ENCODE measurements at places on chromosomes 5 and 9.

GRCh38 chr9:1047591-1048230 lies 2.4 kb upstream of the DMRT2 start:
- ATAC-seq, result peak; percentile 24

GRCh38 chr9:38342532-38342931 lies 50.0 kb upstream of the ALDH1B1 start:
- ATAC-seq, result no peak

DNA sequence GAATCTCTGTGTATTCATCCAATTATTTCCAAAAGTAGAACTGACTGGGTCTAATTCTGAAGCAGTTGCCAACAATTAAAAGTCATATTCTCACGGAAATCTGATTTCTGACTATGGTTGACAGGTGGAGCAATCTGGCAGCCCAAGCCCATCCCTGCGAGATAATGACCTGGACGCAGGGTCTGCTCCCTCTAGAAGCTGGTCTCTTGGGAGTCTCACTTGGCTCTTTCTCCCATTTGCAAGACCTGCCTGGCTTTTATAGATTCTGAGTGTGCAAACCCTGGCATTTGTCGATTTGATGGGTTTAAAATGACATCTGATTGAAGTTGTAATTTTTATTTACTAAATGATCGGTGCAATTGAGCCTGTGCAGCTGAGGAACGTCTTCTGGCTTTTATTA lies 49.4 kb upstream of the NEURL1B start:
- ATAC-seq, result no peak

DNA sequence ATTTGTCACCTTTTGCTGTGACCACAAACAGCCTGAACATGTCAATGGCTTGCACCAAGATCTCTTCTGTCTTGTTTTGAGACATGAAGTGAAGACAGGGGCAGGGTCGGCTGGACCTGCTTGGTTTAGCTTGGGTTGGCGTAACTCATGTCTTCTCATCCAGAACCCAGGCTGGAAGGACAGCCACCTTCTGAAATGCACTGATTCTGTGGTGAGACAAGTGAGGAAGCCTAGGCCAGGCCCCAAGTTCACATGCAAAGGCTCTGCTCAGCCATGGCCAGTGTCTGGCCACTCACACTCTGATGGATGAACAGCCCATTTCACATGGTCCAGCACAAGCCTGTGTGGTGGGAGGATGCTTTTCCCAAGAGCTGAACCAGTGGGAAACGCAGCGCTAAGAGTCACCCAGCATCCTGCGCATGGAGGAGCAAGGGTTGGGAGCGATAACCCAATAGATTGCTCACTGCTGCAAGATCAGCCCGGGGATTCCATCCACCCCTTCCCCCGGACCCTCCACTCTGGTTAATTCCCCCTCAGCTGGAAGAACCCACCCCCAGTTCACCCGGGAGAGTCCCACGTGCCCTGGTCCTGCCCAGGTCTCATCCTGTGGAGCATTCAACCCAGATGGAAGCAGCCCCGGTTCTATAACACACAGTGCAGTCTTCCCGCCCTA lies 16.2 kb upstream of the MED10 start:
- no peak for ATAC-seq

DNA sequence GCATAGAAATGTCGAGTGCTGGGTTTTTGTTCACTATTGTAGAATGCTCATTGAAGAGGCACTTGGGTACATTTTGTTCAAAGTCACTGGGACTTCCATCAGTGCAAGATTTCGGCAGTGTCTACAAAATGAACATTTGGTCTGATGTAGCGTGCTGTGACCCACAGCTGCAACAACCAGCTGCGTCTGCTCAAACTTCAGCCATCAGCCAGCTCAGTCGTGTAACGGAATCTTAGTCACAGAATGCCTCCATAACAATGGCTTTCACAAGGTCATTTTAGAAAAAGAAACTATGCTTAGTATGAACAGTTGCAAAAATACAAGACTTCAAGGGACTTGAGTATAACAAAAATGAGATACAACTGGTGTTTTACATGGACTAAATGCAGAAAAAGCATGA lies 828.1 kb upstream of the GRAMD2B start:
- no peak for ATAC-seq

GRCh38 chr9:28961623-28962022 lies 1388.3 kb upstream of the C9orf72 start:
- ATAC-seq, result no peak

GRCh38 chr9:79215821-79216220 lies 355.9 kb upstream of the TLE4 start:
- ATAC-seq, result no peak

DNA sequence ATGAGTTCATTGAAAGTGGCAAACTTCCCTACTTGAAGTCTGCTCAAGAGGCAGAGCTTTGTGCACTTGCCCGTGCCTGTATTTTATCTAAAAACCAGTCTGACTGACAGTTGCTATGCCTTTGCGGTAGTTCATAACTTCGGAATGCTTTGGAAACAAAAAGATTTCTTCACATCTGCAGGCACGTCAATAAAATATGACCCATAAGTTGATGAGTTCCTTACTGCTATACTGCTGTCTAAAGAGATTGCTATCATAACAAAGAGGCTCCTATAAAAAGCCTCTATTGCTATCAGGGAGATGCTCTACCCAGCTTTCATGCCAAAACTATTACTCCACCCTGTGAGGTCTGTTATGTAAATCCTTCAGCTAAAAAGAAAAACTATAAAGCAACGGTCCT lies 25.4 kb upstream of the RNF20 start:
- ATAC-seq, result no peak

DNA sequence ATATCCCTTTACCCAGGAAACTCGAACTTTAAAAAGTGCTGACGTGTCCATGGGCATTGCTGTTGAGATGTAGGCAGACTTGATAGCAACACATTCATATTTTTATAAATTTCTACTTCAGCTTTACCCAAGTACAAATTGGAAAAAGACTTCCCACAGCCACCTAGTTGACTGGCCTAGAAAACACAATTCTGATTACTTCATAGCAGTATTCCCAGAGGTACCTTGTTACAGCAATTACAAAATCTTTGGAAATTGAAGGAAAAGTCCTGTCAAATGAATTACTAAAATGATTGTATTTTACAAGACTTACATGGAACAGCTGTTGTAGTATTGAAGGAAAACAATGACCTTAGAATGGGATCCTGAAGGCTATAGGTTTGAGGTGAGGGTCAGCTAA lies 130.7 kb upstream of the NREP start:
- ATAC-seq, result no peak

DNA sequence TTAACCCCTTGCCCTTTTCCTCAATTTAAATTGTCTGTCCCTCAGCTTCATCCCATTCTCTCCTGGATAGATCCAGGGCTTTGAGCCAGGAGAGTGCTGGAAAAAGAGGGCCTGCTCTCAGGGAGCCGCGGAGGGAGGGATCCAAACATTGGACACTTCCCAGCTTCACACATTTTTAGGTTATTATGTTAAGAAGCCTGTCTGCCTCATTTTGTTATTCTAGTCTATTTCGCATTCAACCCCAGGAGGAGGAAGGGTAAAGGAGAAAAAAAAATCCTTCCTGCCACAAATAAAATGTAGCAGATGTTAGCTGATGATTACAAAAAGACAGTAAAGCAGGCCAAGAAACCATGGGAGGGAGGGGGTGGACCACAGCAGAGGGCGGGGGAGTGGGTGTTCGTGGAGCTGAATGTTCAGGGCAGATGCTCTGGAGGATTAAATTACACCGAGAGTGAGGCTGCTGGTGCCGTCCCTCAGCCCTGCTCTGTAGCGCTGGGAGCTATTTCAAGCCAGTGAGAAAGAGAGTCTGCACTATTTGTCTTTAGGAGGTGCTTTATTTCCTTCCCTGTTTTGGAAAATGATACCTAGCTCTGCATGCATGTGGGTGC lies 60.6 kb upstream of the ZFR start:
- no peak for ATAC-seq

- no peak for ATAC-seq
Observed at GRCh38 chr9:126591083-126591482, 22.6 kb upstream of the LMX1B start.

DNA sequence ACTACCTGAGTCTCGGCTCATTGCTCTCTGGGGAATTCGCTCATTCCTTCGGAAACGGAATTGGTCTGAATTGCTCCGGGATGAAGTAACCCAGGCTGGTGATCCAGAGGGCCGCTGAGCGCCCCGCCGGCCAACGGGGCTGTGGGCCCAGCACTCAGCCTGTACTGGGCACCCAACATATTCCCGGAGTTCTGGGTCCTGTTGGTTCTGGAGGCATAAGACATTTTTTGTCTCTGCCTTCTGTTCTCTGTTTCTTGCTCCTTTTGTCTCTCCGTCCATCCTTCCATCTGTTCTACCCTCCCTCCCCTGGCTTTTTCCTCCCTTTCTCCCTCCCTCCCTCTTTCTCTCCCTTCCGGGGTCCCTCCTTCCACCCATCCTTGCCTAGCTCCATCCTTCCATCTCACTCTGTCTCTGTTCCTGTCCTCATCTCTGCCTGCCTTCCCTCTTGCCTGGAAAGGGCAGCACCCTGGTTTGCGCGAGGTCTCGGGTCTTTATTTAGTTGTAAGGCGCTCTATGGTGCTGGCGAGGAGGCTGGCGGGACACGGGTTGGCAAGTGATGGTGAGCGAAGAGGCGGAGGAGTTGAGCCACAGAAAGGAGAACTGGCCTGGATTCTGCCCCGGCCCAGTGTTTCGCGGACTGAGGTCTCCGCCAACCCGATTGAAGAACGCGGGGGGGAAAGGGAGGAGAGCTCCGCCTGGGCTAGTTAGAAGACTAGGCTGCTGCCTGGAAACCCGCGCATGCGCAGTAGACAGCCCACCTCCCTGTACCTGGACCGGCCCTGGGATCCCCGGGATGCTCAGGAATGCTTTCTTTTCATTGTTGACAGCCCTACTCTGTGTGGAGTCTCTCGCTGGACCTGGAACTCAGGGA lies 1468.0 kb downstream of the FOXD4L5 start:
- peak; percentile 79 for ATAC-seq

- ATAC-seq, result no peak
Observed at GRCh38 chr5:53039855-53040254, 50.7 kb downstream of the ITGA2 start.

GRCh38 chr5:109865637-109866036 lies 175.9 kb downstream of the MAN2A1 start:
- ATAC-seq, result peak; percentile 66

DNA sequence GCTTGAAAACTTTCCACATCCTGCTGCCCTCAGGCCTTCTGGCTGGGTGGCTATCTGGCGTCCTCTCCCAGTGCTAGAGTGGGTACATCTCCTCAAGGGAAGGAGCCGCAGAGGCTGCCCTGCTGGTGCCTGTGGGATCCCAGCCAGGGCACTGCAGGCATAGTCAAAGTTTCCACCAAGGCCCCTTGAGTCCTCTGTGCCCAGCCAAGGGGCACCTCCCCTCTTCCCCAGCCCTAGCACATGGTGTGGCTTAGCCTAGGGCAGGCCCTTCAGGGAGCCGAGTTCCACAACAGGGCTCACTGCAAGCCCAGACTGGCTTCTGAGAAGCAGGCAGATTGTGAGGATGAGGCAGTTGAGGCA lies 103.2 kb downstream of the RGS3 start:
- ATAC-seq, result no peak

DNA sequence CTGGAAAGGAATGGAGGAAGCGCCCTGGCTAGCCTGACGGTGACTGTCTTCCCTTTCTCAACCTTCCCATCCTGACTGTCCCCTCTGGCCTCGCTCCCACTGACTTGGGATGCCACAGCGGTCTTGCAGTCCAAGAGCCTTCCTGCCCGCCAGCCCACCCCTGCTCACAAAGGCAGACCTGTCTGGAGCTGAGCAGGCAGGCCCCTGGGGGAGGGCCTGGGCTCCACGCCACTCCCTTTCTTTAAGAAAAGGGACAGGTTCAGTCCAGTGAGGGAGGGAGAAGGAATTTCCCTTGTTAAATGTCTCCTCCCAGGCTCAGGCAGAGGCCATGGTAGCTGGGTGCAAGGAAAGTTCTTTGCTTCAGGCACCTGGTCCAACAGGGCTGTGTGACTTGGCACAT lies 18.1 kb downstream of the FGF1 start:
- ATAC-seq, result no peak

- ATAC-seq, result no peak
Observed at GRCh38 chr9:19193029-19193324, 37.5 kb upstream of the DENND4C start.

- ATAC-seq, result no peak
Observed at GRCh38 chr5:146647656-146648199, 131.7 kb upstream of the GPR151 start.

- ATAC-seq, result peak; percentile 62
Observed at GRCh38 chr5:132260714-132261551, 3.4 kb downstream of the PDLIM4 start.

DNA sequence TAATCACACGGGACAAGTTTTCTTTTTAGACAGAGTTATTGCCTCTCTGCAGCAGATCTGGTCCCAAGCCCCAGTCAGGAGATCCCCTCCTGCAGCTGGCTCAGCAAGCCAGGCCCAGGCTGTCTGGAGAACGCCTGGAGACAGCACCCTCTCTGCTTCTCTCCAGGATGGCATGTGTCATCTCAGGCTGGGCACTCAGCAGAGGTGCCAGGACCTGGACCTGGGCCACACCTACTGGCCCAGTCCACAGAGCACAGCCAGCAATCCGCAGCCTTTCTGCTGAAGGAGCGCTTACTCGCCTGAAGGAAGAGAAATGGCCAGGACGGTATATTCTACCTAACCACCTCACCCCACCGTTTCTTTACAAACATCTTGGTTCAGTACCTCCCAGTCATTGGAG lies 4.7 kb upstream of the TBC1D9B start:
- ATAC-seq, result no peak

DNA sequence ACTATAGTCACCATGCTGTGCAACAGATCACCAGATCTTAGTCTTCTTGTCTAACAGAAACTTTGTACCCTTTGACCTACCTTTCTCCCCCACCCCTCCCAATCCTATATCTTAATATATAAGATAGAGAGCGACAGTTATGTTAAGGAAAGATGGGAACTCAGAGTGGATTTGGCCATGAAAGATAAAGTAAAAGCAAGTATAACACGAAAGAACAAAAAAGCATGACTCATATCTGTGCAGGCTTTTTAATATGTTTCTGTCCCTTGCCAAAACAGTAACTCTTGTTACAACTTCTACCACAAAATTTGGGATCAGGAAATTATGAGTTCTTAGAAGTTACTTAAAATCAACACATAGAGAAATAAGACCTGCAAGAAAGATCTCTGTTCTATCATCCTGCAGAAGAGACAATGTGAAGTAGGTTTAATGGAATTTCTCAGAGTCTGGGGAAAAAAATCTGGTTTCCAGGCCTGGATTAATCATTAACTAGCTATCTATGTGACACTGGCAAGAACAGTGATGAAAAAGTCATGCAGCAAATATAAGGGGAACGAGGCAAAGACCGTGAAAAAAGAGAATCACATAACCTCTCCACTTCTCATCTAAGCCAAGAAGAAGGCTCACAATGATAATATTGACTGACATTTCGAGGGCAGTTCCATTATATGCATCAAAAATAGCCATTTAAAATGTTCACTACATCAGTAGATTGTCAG lies 18.6 kb downstream of the BAAT start:
- ATAC-seq, result no peak
